ENCODE measurements at places on chromosomes 4 and X. TPM values are rescaled to one million over a fixed set of nuclear protein-coding genes. Genes with fewer than 3 reads are reported as not detected.

HSPA4L gene
- total RNA-seq: 0.10 TPM

TMA16 gene
- total RNA-seq: 7.6 TPM

LDOC1 gene
- 1.5 TPM for total RNA-seq

TMPRSS11F gene
- not detected for total RNA-seq

AGA gene
- 16.6 TPM for total RNA-seq

AMOT gene
- 0.52 TPM for total RNA-seq

FBXW7 gene
- total RNA-seq: 366 TPM

TGIF2LX gene
- not detected for total RNA-seq

CYLC1 gene
- not detected for total RNA-seq
